Pancreas (tissue), 10 donors: ENCODE measurements at places on chromosomes 2 and 18.

- H3K4me1 ChIP-seq = no peaks in the 10 kb centered on the region
- no peak overlapping the region for H3K27ac ChIP-seq
- no peak overlapping the region for H3K4me3 ChIP-seq
- no peak for DNase-seq
- no peaks in the 10 kb centered on the region for H3K36me3 ChIP-seq
These were observed 70.1 kb upstream of the STAM2 start for GRCh38 chr2:152245653-152246052.

GRCh38 chr2:193883820-193884219 lies 1689.1 kb upstream of the TMEFF2 start:
- no peak for DNase-seq
- no peak overlapping the region for H3K27ac ChIP-seq
- H3K36me3 ChIP-seq = no peaks in the 10 kb centered on the region
- no peaks in the 10 kb centered on the region for H3K27me3 ChIP-seq
- no peaks in the 10 kb centered on the region for H3K4me1 ChIP-seq

GRCh38 chr2:21633466-21633865 lies 509.7 kb downstream of the TDRD15 start:
- H3K27ac ChIP-seq = no peak overlapping the region
- H3K4me1 ChIP-seq = no peaks in the 10 kb centered on the region

GRCh38 chr18:43034683-43035500 lies 80.6 kb downstream of the RIT2 start:
- H3K4me3 ChIP-seq = no peak overlapping the region
- no peaks in the 10 kb centered on the region for H3K4me1 ChIP-seq
- H3K27me3 ChIP-seq = no peaks in the 10 kb centered on the region
- no peak overlapping the region for H3K27ac ChIP-seq
- H3K36me3 ChIP-seq = no peaks in the 10 kb centered on the region
- no peak for DNase-seq

DNA sequence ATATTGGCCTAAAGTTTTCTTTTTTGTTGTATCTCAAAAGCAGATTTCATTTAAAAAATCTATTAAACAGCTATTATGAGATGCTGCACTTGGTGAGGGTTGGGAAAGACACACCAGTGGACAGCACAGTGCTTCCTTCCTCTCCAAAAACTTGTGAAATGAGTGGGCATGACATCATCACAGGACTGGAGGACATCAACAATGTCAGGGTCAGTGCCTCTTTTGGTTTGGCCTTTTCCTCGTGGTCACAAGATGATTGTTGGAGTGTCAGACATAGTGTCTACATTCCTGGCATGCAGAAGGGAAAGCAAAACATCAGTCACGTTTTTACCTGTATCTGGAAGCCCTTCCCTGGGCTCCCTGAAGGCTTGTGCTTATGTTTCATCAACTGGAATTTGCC lies 49.6 kb downstream of the IL1R2 start:
- H3K36me3 ChIP-seq = no peaks in the 10 kb centered on the region
- no peaks in the 10 kb centered on the region for H3K27me3 ChIP-seq
- no peak overlapping the region for H3K4me3 ChIP-seq
- DNase-seq = no peak
- no peaks in the 10 kb centered on the region for H3K4me1 ChIP-seq

- no peak overlapping the region for H3K27ac ChIP-seq
- no peak for DNase-seq
- H3K4me3 ChIP-seq = no peak overlapping the region
These were observed 8.7 kb upstream of the AAK1 start for GRCh38 chr2:69652206-69652605.

GRCh38 chr2:170362871-170363631 lies 185.1 kb downstream of the MYO3B start:
- no peak overlapping the region for H3K27ac ChIP-seq
- H3K4me1 ChIP-seq = no peaks in the 10 kb centered on the region
- H3K4me3 ChIP-seq = no peak overlapping the region
- DNase-seq = no peak
- H3K36me3 ChIP-seq = no peaks in the 10 kb centered on the region

DNA sequence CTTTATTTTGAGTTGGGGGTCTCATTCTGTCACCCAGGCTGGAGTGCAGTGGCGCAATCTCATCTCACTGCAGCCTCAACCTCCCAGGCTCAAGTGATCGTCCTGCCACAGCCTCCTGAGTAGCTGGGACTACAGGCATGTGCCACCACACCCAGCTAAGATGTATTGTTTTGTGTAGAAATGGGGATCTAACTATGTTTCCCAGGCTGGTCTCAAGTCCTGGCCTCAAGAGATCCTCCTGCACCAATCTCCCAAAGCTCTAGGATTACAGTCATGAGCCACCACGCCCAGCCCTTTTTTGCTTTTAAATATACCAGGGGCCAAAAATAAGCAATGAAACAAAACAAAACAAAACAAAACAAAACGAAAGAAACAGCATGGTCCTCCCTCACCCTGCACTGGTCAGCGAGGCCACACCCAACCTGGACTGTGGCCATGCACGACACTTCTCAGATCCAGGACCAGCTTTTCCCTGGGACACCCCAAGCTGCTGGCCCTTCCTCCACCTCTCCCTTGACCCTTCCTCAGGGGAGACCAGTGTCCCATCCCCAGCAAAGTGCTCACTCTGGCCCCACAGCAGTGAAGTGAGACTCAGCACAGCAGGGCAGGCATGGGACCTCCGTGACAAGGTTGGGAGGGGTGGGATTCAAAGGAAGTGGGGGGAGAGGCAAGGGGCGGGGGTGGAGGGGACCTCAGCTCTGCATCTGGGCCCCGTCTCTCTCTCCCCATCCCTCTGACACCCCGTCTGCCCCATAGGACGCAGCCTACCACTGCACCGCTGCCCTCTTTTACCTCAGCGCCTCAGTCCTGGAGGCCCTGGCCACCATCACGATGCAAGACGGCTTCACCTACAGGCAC lies 23.5 kb downstream of the MAL start:
- H3K27me3 ChIP-seq = no peaks in the 10 kb centered on the region
- no peak overlapping the region for H3K27ac ChIP-seq
- no peak for DNase-seq
- no peaks in the 10 kb centered on the region for H3K4me1 ChIP-seq
- H3K4me3 ChIP-seq = no peak overlapping the region
- no peaks in the 10 kb centered on the region for H3K36me3 ChIP-seq
